ENCODE measurements at places on chromosomes 6 and 20.

- DNase-seq, result no peak
These were observed 77.7 kb downstream of the EFHC1 start for GRCh38 chr6:52497652-52498408.

DNA sequence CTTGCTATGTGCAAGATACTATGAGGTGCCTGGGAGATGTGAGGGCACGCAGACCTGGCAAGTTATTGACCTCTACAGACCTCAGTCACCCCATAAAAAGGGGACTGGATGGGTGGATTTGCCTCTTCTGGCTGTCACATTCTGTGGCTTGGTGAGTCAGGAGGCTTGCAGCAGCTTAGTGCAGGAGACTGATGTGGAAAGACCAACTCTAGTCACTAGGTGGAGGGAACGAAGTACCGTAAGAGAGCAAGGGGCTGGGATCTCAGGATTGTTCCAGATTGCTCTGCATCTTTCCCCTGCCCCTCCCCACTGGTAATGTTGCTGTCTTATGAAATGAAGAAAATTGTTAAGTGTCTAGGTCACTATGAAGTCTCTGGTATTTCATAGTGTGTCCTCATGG lies 3.3 kb downstream of the MAPRE1 start:
- DNase-seq, result no peak

DNA sequence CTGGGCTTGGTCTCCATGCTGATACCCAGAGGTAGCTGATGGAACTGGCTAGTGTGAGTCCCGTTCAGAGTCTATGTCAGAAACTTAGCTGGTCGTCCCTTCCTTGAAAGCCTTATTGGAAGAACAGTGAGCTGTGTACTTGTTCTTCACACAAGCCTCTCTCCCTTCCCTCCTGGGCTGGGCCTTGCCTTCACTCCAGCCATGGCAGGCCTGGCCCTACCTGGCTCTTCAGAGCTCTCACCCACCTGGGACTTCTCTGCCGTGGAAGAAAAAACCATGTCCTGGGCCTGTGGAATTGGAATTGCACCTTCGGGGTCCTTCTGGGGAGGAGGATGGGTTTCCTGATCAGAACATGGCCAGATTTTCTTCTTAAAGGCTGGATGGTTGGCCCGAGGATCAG lies 20.3 kb upstream of the ZNF831 start:
- no peak for DNase-seq

GRCh38 chr6:119511024-119511423 lies 161.5 kb upstream of the MAN1A1 start:
- DNase-seq, result no peak

- DNase-seq, result no peak
These were observed 490.2 kb upstream of the SULF2 start for GRCh38 chr20:48275286-48276020.

DNA sequence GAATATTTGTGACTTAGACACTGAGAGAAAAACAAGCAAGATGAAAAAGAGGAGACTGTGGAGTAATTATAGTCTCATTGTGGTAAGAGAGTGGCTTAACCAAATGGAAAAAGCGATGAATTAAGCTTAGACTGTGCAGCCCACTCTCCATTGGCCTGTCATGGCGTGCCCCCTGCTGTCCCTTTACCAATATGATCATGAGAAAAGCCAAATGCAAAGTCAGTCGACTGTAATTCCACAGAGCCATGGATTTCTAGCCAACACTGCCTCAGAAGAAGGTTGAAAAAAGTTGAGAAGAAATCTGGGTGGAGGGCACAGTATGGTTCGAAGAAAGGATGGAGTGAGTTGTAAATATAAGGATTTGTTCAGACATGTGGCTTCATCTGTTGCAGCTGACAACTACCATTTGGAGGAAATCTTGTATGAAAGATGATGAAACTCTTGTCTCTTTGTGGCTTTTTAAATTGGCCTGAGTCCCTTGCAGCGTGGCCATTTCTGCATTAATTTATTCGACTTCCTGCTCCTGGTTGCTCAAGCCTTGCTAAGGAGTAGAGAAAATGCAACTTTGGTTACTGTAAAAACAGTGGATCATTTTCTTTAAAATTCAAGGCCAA lies 251.4 kb downstream of the DOK5 start:
- no peak for DNase-seq

- DNase-seq, result no peak
These were observed 28.2 kb downstream of the TREML4 start for GRCh38 chr6:41256383-41256782.

DNA sequence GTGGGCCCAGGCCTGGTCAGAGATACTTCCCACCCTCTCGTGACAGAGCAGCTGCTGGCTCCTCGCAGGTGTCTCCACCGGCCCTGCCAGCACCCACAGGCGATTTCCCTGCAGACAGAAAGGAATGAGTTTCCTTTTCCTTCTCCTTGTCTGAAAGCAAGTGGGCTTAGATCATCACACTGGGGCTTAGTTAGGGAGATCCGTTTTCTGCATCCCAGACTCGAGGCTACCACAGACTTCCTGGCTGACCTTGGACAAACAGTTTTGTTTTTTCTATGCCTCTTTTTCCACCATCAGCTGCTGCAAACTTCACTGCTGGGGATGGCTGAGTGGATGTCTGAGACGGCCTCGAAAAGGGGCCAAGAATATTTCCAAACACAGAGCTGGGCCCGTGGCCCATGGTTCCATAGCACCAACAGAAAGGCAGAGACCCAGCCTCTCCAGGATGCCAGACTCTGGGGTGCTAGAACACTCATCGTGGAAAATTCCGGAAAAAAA lies 86.5 kb downstream of the BANF2 start:
- DNase-seq, result no peak

DNA sequence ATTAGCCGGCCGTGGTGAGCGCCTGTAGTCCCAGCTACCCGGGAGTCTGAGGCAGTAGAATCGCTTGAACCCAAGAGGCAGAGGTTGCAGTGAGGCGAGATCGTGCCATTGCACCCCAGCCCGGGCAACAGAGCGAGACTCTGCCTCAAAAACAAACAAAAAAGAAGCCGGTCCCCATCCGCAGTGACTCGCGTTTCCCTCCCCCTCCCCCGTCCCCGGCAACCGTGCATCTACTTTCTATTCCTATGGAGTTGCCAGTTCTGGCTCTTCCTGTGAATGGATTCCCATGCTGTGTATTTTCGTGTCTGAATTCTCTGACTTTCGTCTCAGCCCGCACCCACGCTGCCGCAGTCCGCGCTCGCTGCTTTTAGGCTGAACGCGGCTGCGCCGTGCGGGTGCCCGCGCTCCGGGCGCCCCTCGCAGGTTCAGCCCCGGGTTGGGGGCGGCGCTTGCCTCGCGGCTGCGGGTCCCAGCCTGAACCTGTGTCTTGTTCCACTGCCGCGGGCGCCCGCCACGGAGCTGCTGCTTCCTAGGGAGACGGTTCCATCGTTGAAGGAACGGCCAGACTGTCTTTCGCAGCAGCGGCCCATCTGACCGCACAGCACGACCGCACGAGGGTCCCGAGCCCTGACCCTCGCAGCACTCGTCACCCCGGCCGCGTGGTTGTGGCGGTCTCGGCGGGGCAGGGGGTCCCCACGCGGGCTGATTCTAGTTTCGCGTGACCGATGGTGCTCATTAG lies 1.1 kb upstream of the MRGBP start:
- DNase-seq, result peak; percentile 56

- DNase-seq, result no peak
These were observed 5.6 kb downstream of the TAGAP start for GRCh38 chr6:159038914-159039884.

DNA sequence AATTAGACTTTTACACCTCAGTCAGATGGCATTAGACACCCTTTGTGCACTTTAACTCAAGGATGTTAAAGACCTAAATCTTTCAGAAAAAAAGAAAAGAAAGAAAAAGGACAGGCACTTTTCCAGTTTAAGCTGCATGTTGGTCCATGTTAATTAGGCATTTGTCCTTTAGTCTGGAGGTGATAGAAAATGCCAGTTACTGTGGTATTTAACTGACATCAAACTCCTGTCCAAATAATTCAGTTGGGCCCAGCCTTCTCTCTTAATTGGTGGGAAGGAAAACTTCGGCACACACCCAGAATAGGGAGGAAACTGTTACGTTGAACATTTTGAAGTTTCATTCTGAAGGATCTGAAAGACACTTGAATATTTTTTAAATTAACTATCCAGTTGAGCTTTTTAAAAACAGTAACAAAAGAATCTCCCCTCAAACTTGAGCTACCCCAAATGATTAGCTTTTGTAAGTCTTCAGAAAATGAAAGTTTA lies 30.3 kb downstream of the RREB1 start:
- no peak for DNase-seq

DNA sequence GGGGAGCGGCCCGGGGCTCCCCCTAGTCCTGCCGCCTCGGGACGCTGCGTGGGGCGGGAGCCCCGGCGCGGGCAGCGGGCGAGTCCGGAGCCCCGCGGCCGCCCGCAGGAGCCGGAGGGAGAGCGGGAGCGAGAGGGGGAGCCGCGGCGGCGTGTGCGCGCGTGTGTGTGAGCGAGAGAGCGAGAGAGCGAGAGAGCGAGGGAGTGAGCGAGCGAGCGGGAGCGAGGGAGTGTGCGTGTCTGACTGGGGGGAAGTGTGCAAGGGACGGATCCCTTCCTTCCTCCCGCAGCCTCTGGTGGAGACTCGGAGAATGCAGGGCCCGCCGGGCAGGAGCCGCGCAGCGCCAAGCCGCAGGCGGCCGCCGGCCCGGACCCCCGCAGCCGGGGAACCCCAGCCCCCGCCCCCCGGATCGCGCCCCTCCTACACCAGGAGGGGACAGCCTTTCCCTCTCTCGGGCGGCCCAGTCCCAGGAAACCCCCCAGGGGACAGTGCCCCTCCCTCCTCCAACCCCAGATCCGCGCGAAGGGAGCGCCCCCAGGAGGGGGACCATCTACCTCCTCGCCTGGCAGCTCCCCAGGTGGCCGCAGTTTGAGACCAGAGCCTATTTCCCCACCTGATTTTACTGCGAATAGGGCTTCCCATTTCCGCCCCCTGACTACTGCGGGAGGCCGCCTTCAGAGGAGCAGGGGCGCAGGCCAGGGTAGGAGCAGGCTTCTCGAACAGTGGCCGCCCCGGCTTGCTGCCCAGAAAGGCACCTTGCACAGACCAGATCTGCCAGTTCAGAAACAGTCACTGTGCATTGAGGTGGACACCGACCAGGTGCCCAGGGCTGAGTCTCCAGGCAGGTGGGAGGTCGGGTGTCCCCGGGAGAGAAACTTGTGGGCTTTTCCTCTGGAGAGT lies at the start of gene CDH22:
CDH22 (minus strand) TSS at position 241 of the 900 bp plus-strand sequence. CDS start 57,204 bp downstream, outside the sequence.
- DNase-seq, result no peak

- DNase-seq, result no peak
These were observed 3.4 kb upstream of the FAM110A start for GRCh38 chr20:830011-830521.

GRCh38 chr6:35013701-35014100 lies 124.6 kb downstream of the ANKS1A start:
- no peak for DNase-seq

GRCh38 chr20:16027686-16028085 lies 545.6 kb downstream of the KIF16B start:
- DNase-seq, result no peak

GRCh38 chr6:68834551-68834950 lies 199.5 kb downstream of the ADGRB3 start:
- DNase-seq, result no peak

- no peak for DNase-seq
These were observed 84.5 kb downstream of the HIVEP2 start for GRCh38 chr6:142860498-142860897.

- DNase-seq, result no peak
These were observed 7.7 kb downstream of the LRP11 start for GRCh38 chr6:149856256-149856994.

DNA sequence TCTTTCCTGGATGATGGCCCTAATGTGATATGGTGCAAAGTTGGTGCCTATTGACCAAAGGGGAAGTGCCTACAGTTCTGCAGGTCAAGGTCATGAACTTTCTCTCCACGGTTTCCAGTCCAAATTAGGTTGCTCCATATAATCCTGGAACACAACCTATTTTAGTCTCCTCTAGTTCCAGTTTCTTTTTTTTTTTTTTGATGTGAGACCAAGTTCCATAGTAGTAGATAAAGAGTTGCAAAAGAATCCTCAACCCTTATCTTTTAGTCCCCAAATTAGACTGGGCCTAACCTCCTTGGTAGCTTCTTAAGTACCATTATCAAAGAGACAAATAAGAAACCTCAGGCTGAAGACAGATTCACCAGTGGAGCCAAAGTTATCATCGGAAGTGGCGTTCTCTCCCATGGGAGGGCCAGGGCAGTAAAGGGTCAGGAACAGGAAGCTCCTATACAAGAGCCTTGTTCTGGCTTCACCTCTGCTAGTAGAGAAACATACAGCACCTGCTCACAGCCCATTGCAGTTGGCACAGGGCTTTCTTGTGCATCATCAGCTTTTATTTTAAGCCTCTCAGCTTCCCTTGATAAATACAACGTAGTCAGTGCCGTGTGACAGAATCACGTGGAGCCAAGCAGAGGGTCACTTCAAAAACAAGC lies 132.2 kb upstream of the RREB1 start:
- DNase-seq, result no peak

- DNase-seq, result no peak
These were observed 6.7 kb downstream of the MTCH1 start for GRCh38 chr6:36979347-36979742.

DNA sequence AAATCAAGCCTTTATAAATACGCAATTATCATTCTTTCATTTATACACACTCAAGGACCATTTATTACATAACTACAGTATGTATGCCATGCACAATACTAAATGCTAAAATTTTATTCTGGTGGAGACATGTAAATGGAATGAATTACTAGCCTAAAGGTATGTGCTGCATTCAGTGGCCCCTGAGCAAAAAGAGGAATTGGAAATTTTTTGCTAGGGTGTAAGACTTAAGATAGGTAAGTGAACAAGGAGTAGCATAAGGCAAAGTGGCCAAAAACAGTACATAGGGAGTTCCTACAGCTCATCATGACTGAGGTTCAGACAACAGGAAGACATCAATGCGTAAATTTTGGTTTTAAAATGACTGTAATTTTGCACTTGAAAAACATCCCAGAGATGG lies 2.3 kb upstream of the MTFR2 start:
- no peak for DNase-seq

GRCh38 chr6:125245523-125246264 lies 56.1 kb downstream of the HDDC2 start:
- DNase-seq, result no peak

DNA sequence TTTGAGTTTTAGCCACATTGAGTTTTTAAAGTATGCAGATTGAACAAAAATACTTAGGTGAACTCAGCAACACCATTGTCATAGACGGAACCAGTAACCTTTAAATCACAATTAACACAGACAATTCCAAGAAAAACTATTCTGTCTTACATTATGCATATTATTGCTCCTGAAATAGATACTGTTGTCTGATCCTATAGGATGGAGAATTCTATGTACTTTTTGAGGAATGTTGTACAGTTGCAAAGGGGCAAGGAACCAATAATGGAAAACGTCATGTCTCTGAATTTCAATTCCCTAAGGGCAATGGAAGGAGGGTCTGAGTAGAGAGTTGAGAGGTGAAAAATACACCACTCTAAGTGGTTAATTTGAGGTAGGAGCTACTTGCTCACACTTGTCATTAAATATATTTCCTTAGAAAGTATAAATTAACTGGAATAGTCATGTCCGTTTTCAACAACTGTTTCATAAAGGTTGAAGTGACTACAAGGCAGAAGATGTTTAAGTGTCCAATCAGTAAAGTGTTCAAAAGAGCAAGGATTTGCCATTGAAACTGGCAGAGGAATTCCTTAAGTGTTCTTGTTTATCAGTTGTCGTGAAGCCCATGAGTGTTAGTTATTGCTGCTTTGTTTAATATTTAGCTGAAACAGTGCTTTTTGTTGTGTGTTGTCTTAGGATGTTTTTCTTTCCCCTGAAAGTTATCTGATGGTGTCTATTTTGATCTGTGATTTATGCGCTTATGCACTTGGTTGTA lies 1.3 kb downstream of the NKAIN2 start:
- no peak for DNase-seq
